Jurkat, Clone E6-1 (cell line): ENCODE measurements at places on chromosomes 11 and 22.
A peak's percentile ranks its signal among the peaks of the same experiment; 100 is the strongest.

DNA sequence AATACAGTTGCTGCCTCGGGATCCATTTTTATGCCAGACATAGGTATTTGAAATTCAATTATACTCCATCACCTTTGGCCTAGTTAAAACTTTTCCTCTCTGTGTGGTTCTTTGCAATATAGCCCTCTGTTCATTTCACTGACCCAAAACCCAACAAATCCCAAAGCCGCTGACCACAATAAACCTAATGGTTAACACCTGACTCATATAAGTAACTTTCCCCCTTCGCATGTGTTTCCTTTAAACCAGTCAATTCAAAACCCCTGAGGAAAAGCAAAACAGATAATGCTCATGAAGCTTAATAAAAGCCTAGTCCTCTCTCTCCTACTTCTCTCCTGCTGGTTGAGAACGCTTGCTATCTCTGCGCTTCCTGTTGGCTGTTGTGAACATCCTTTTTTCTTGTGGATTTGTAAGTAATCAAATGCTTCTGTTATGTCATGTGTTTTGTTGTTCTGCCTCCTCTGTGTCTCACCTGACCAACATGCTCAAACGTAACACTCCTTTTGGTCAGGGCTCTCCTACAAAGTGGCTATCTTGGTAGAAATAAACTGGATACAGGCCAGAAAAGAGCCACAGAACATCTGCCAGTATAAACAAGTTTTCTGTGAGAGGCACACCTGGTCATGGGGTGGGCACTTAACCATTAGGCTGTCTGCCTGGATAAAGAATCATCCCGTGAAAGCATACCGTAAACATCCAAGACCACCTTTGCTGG is 652.6 kb downstream of the METTL15 start:
- DNase-seq = no peak

GRCh38 chr22:44309647-44310046 is 3.1 kb downstream of the SHISAL1 start:
- DNase-seq = no peak

DNA sequence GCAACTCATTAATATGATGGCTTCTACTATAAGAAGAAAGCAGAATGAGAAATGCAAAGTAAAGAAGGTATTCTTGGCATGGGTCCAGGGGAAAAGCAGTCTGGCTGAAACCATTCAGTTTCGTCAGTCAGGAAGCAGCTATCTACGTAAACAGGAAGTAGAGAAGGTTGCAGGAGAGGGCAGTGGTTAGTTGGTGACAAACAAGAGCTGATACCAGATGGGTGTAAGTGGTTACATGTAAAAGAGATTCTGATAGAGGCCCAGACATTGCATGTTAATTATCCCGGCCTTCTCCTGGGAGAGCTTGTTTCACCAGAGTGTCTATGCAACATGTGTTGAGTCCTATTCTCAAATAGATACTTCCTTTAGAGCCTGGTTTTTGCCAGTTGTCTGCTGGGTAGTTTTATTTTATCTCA is 58.4 kb upstream of the PSMA1 start:
- peak; percentile 91 for DNase-seq

GRCh38 chr11:109707411-109707810 is 285.4 kb downstream of the C11orf87 start:
- no peak for DNase-seq

DNA sequence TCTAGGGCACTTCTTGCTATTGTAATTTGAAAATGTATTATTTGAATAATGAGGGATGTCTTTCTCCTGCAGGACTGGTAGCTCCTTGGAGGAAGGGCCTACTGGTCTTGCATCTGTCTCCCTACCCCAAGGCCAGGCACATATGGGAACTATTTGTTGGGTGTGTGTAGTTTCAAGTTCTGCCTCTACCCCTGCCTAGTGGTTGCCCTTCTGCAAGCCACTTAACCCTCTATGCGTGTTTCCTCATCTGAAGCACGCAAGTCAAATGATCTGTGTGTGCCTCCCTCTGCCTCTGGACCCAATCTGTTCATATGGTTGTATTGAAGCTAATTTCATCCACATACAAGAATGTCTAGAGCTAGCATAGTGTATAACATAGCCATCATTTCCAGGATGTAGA is 67.0 kb downstream of the WNT11 start:
- DNase-seq = no peak

GRCh38 chr11:70440206-70440605 is 41.9 kb downstream of the CTTN start:
- no peak for DNase-seq

DNA sequence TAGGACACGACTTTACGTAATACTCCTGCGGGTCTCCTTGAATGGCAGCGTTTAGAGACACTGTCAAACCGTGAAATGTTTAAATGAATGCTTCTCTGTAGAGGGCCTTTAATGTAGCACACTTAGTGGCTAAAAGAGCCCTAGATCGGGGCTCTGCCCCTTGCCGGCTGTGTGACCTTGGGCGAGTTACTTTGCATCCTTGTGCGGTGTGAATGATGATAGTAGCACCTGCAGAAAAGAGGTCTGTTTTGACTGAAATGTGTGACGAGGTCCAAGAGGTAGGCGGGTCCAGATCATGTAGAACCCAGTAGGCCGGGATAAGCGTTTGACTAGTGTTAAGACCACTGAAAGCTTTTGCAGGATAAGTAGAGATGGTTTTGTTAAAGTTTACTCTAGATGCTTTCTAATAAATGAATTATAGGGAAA is 866 bp downstream of the MED17 start:
- DNase-seq = no peak

DNA sequence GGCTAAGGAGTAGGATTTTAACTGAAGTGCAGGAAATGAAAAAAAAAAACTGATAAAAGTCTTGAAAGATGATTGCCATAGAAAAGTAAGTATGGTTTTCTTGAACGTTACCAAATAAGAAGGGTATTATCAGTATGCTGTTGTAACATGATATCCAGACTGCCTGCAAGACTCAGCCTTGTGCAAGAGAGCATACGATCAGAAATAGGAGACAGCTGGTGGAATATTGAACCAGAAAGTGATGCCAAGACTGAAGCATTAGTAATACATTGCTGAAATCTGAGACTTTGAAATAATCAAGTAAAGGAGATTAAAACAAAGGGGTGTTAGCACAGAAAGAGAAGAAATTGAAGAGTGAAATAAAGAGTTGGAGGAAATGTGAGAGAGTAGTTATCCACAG is 452.7 kb upstream of the CNTN5 start:
- no peak for DNase-seq

DNA sequence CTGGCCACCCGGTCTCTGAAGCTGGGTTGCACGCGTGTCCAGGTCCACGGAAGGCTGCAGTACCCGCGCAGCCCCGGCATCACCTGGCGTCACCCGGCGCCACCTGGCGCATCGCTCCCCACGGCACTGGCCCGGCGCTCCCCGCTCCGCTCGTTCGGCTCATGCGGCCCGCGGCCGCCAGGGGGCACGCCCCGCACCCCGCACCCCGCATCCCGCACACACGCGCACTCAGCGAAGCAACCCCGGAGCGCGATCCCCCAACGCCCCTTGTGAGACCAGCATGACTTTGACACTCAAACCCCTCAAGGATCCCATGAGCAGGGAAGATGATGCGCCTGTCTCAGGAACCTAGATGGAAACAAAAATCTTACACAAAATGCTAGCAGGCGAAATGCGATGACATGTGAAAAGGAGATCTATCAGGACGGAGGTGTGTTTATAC is 11.9 kb downstream of the B3GNT6 start:
- DNase-seq = no peak

DNA sequence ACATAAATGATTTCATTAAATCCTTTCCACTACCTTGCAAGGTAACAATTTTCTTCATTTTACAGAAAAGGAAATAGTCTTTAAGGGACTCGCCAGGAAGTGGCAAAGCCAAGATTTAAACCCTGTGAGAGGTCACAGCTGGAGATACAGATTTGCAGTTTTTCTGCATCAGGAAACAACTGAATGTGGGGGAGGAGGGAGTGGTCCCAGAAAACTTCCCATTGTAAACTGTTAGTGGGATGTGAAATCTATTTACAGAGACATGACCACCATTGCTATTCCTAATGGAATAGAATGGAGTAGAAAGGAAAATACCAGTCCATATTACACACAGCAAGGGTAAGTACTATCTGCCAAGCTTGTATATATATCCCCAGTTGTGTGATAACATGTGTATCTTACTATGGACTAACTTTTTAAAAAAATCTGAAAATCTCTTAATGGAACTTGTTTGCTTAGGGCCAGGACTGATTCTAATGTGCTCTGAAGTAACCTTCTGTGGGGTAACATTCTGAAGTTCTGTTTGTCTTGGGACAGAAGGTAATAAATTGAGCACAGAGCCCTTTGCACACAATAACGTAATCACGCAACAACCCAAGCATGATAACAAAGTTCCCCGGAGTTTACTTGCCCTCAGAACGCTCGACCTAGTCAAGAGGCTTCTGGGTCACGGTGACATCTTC is 10.9 kb upstream of the TSKU start:
- no peak for DNase-seq

- DNase-seq = no peak
These were observed 723 bp downstream of the CCDC89 start for GRCh38 chr11:85685125-85685819.

DNA sequence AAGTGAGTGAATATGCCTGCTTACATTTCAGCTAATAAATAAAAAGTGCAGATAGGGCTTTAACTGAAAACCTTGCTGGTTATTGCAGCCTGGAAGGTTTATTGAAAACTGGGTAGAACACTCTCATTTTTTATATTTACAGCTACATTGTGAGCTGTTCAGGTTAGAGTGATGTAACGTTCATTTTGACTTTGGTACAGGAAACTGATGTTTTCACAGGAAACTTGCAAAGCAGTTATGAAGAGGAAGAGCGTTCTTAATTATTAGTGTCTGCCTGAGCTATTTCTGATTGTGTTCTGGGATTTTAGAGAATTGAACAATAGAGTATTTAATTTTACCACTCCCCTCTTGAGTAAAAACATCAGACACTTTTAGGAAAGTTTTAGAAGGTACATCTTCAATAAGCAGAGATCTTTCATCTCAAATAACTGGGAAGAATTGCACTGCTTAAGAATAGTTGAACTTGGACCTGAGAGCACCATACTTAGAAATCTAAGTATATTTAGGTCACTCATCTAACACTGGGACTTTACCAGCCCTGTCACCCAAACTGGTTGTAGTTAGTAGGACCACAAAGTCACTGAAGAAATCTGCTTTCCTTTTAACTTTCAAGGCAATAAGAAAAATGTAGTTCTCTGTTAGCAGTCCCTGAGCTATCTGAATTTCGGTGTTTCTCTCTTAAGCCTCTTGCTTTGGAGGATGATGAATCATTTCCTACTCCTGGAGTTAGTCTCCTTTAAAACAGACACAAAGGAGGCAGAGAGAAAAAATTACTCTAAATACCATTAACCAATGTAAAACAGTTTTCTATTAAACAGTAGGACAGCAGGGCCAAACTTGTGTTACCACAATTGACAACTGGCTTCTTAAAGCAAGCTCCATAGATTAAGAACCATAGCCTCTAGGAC is 128.6 kb upstream of the DDI1 start:
- no peak for DNase-seq

- no peak for DNase-seq
These were observed 58.2 kb downstream of the ZNF280B start for GRCh38 chr22:22450343-22450839.

GRCh38 chr22:47781427-47782111 is 1019.1 kb downstream of the TBC1D22A start:
- no peak for DNase-seq

- DNase-seq = no peak
These were observed at the start of gene CHEK1 for GRCh38 chr11:125624756-125625213. TSS of gene CHEK1 (plus strand) at chr11:125625163. CDS start at chr11:125626769, 1,606 bp downstream.

GRCh38 chr22:42758931-42759629 is 38.4 kb upstream of the A4GALT start:
- no peak for DNase-seq

GRCh38 chr11:44556735-44557409 is 8.6 kb upstream of the CD82 start:
- DNase-seq = peak; percentile 62

- DNase-seq = peak; percentile 1
These were observed 929.9 kb downstream of the NTM start for GRCh38 chr11:132300283-132300682.

DNA sequence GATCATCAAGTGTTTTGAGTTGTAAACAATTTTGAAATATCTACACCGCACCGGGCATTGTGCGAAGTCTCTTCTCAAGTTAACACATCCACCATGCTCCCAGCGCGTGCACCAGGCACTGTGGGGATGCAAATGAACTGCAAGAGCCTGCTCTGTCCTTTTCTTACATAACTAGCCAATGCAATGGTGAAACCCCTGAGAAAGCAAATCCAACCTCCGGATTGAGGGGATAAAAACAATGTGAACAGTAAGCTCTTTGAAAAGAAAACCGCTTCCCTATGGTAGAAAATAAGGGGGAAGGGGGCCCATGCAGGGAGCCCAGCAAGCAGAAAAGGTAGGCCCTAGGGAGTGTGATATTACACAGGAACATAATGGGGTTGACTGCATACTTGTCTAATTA is 274.9 kb upstream of the MPPED2 start:
- DNase-seq = no peak

GRCh38 chr11:61045271-61045670 is 57.0 kb upstream of the CD5 start:
- DNase-seq = no peak

GRCh38 chr11:102761646-102762238 is 18.7 kb downstream of the MMP10 start:
- no peak for DNase-seq

GRCh38 chr11:112128483-112129121 is 35.3 kb downstream of the IL18 start:
- no peak for DNase-seq

DNA sequence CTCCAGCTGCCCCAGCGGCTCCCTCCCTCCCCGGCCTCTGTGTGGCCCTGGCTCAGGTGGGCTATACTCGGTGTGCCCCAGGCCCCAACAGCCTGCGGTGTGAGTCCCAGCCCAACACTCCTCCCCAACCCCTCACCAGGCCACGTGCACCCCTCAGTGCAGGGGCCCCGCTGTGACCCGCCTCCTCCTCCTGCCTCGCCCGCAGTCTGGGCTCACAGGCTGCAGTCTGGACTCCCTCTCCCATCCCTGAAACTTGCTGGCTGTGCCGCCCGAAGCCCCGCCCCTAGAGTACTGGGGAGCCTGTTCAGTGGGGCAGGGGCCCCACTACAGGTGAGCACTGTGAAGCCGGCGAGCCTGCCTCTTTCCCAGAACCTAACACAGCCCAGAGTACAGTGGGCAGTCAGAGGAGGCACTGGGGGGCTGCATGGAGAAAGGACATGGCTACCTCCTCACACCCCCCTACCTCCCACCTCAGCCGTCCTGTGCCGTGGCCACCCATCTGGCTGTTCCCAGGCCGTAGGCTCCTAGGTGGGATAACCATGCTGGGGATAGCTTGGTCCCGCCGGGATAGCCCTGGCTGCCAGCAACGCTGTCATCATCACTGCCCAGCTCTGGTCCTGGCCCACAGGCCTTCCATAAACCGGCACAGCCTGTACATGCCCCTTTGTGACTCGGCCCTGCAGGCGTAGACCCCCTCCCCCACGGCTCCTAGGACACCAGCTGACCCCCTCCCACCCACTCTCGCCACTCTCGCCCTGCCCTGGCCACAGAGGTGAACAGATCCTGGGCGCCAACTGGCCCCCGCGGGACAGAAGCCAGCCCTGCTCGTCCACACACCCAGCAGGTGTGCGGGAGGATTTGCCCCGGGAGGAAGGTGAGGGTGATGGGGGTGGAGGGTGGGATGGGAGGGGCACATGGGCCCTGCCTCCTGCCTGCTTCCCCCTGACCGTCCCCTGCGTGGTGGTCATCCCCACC is 29.7 kb downstream of the CELSR1 start:
- DNase-seq = no peak
